ENCODE measurements at places on chromosomes 1 and 21.

DNA sequence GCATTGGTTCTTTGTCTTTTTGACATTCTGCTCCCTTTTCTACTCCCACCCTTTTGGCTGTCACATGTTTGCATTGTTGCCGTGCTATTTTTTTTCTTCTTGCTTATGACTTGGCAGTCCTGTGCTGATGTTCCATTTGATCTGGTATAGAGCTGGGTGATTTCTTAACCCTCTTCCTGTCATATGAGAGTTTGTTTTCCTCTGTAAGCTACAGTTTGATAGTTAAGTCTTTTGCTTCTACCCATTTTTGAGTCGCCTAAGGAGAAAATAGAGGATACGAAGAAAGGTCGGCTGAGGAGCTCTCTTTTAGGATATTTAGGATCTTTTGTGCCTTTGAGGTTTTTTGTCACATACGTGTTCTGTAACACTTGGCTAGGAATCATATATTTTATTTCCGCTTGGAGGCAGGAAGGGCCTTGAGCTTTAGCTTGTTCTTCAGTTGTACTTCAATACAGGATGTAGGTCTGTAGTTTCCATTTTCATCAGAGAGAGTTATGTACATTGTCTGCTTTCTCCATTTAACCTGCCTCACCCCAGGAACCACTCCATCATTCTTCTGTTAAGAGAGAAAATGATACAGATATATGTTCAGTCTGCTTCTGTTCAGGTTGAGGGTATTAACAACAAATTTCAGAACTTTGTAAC is 150.7 kb downstream of the BACH1 start:
- peaks cover 6% of the 10 kb centered on the region for H3K36me3 ChIP-seq
- peak overlapping the region; percentile 95 for H3K27ac ChIP-seq
- peaks cover 15% of the 10 kb centered on the region for H3K4me1 ChIP-seq
- peak overlapping the region; percentile 30 for H3K4me3 ChIP-seq
- H3K27me3 ChIP-seq: no peaks in the 10 kb centered on the region

DNA sequence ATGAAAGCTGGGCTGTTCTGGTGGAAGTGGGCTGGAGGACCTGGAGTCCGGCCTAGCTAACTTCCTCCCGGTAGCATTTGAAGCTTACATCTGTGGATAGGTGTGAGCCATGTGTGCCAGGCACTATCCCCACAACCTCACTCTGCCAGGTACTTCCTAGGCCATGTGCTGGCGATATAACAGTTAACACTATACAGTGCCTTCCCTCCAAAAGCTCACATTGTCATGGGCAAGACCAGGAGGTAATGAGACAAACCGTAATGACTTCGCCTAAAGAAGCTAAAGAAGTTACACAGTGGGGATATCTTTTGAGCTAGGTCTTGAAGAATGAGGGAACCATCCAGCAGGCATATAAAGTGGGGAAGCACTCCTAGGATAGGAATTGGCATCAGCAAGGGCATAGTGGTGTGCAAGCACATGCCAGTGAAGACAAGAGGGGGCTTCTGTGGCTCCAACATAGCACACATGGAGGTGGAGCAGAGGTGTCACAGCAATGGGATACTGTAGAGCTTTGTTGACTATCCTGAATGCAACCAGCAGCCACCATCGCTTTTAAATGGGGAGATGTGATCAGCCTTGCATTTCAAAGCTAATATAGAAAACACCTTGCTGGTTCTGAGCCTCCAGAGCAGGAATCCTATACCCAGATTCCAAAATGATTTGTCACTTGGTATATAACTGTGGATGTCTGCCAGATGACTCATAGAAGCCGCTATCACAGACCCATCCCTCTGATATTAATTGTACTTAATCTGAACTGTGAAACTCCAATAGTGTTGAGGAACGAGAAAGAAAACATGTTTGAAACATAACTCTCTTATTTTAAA is 466.3 kb downstream of the LMO4 start:
- no peaks in the 10 kb centered on the region for H3K4me1 ChIP-seq
- no peaks in the 10 kb centered on the region for H3K27me3 ChIP-seq
- no peak for DNase-seq
- no peaks in the 10 kb centered on the region for H3K36me3 ChIP-seq
- H3K4me3 ChIP-seq: no peak overlapping the region

DNA sequence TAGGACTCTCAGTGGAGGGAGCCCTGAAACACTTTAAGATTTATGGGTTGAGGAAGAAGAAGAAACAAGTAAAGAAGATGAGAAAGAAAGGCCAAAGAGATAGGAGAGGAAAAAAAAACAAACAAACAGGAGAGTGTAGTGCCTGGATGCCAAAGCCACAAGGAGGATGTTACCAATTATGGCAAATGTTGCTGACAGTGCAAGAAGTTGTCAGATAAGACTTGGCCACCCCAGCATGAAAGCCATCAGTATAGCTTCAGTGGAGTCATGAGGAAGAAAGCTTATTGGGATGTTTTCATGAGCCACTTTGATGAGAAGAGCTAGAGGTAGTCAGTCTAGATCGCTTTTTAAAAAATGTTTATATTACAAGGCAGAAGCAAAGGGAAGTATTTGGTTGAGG is 380.2 kb upstream of the ADGRL4 start:
- no peak for DNase-seq
- H3K27ac ChIP-seq: no peak overlapping the region
- H3K36me3 ChIP-seq: no peaks in the 10 kb centered on the region

DNA sequence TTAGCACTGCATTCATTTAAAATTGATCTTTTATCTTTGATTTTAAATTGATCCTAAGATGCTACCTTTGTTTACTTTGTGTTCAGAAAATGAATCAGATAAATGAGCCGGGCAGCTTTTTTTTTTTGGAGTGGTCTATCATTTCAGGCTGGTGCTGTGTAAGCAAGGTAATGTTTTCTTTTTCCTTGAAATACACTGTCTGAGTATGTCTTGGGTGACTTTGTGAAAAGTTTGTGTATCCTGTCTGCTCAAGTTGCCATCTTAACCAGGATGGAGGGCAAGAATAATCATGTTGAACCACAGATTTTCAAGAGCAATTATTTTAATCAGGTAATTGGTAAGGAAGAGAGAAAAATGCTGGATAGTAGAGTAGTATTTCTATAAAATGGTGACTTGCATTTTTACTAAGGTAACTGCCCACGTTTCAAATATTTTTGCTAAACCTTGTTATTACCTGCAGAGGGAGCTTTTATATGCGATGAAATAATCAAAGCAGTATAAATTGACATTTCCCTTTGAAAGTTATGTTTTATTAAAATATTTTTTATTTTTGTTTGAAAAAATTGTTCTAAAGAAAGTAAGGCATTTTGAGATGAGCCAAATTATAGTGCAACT is 11.1 kb downstream of the ADGRL2 start:
- no peak for DNase-seq
- no peaks in the 10 kb centered on the region for H3K27me3 ChIP-seq
- no peaks in the 10 kb centered on the region for H3K36me3 ChIP-seq
- no peak overlapping the region for H3K4me3 ChIP-seq

DNA sequence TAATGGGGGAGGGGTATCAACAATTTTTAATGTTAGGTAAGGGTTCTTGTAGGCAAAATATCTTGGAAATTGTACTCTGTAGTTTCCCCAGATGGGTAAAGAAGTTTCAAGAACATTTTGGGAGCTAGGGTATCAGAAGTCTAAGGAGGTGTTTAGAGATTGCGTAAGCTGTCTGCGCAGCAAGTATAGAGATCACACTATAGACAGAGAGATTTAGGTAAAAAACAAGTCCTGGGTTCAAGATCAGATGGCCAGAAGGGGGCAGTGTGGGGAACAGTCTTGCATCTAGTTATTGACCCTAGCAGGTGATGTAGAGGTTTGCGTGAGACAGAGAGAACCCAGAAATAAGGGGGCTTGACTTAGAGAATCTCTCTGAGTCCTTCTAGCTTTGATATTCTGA is 80.8 kb downstream of the S1PR1 start:
- H3K27ac ChIP-seq: no peak overlapping the region
- H3K27me3 ChIP-seq: peaks cover 8% of the 10 kb centered on the region
- H3K4me1 ChIP-seq: peaks cover 18% of the 10 kb centered on the region
- peaks cover 4% of the 10 kb centered on the region for H3K36me3 ChIP-seq
- DNase-seq: peak; percentile 26

DNA sequence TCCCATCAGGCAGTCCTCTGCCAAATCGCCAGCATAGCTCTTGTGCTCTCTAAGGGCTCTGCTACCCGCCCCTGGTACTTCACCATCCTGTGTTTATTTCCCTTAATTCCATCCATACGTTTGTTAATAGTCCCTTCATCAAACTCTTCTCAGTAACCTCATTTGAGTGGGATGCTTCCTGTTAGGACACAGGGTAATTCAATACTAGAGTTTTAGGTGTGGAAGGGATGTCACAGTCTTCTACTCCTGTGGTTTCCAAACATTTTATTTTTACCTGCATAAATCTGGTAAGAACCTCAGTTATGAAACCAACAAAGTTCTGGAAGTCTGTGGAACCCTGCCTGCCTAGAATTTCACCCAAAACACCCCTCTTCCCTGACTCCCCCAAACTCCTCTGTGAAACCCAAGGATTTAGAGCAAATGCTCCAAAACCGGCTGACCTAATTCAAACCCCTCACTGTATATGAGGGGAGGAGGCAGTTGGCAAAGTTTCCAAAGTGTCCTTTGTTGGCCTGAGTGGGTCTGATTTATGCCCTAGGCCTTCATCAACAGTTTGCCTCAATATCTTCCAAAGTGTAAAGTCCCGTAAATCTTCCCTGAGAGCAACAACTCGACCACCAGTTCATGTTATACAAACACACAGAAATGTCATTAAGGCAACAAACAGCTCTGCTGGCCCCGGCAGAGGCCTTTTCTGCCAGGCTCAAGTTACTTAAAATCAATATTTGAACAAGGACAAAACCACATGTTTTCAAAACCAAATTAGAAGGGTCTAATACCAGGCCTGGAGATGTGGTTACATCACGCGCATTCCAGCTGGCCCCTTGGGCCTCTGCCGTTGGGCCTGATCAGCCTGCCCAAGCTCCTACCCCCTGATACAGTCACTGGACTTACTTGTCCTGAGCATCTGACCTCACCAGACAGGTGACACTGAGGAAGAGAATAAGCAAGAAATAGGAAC is 82.4 kb upstream of the FGGY start:
- H3K4me1 ChIP-seq: no peaks in the 10 kb centered on the region
- no peak for DNase-seq
- peaks cover 8% of the 10 kb centered on the region for H3K27me3 ChIP-seq
- H3K4me3 ChIP-seq: no peak overlapping the region
- H3K27ac ChIP-seq: no peak overlapping the region

GRCh38 chr1:42824481-42825035 is 7.4 kb upstream of the SVBP start:
- no peak for DNase-seq
- peaks cover 2% of the 10 kb centered on the region for H3K36me3 ChIP-seq
- H3K27ac ChIP-seq: no peak overlapping the region
- H3K27me3 ChIP-seq: peaks cover 2% of the 10 kb centered on the region
